Activated CD4-positive, alpha-beta memory T cell treated with anti-CD3 and anti-CD28 coated beads, Interleukin-2, amount 10 ng/mL, durations not matched to agents 7 days and 5 days (primary cell): ENCODE measurements at places on chromosomes 7 and 10. TPM values are rescaled to one million over a fixed set of nuclear protein-coding genes. Genes with fewer than 3 reads are reported as not detected.

Gene C10orf67
- not detected for total RNA-seq

Gene DYNC1I1
- total RNA-seq: not detected

Gene SFRP4
- total RNA-seq: not detected

Gene SFMBT2
- 25.8 TPM for total RNA-seq

Gene RRP12
- total RNA-seq: 16.2 TPM

Gene HIBADH
- 13.1 TPM for total RNA-seq

Gene EIF4H
- total RNA-seq: 320 TPM

Gene IL2RA
- 437 TPM for total RNA-seq

Gene LIPF
- total RNA-seq: not detected

Gene CDNF
- total RNA-seq: 0.75 TPM

GRCh38 chr7:34756691-34757090 lies 98.7 kb downstream of the NPSR1 start:
- no peaks in the 10 kb centered on the region for H3K36me3 ChIP-seq
- DNase-seq: no peak
- H3K4me1 ChIP-seq: no peaks in the 10 kb centered on the region
- H3K27ac ChIP-seq: no peak overlapping the region
- H3K4me3 ChIP-seq: no peak overlapping the region

GRCh38 chr7:52956379-52956915 lies 79.0 kb upstream of the POM121L12 start:
- no peaks in the 10 kb centered on the region for H3K27me3 ChIP-seq
- H3K36me3 ChIP-seq: no peaks in the 10 kb centered on the region
- no peak overlapping the region for H3K4me3 ChIP-seq
- H3K27ac ChIP-seq: no peak overlapping the region
- no peak for DNase-seq

DNA sequence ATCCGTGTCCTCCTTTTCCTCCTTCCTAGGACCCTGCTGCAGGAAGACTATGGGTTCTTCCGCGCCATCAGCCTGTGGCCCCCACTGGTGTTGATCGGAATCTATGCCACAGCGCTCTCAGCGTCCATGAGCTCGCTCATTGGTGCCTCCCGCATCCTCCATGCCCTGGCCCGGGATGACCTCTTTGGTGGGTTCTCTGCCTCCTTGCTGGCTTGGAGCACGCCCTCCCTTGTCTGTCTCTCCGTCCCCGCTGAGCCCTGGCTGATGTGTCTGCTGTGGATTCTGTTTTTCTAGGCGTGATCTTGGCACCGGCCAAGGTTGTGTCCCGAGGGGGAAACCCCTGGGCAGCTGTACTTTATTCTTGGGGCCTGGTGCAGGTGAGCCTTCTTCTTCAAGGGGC lies 7.3 kb upstream of the TRIP6 start:
- DNase-seq: no peak
- no peaks in the 10 kb centered on the region for H3K27me3 ChIP-seq
- H3K4me3 ChIP-seq: no peak overlapping the region
- no peaks in the 10 kb centered on the region for H3K4me1 ChIP-seq
- H3K36me3 ChIP-seq: peaks cover 44% of the 10 kb centered on the region

DNA sequence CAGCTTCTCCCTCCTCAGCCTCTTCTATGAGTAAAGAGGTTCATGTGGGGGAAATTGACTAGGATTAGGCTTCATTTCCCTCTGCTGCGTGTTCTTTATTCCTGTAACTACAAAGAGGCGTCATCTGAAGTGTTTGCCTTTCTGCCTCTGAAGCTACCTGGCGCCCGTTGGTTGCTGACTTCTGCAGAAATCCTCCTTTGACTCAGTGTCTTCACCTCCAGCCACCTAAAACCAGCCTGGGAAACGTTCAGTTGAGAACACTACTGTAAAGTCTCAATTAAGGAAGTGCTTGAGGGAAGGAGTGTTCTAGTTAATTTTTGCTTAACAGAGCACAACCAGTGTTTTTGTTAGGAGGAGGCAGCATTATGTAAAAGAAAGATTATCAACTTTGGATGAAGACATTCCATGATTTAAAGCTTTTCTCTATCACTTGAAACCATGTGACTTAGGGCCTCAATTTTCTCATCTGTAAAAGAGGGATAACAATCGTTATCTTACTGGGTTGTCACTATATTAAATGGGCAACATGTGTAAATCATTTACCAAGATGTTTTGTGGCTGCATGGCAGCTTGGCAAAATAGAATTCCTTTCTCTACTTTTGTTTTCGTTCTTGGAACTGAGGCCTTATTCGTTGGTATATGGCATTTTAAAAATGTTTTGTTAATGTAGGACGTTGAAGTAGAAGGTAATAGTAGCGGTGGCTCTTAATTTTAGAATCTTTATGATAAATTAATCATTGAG lies 642.9 kb downstream of the SDK1 start:
- H3K36me3 ChIP-seq: no peaks in the 10 kb centered on the region
- DNase-seq: no peak
- no peaks in the 10 kb centered on the region for H3K4me1 ChIP-seq
- no peaks in the 10 kb centered on the region for H3K27me3 ChIP-seq

DNA sequence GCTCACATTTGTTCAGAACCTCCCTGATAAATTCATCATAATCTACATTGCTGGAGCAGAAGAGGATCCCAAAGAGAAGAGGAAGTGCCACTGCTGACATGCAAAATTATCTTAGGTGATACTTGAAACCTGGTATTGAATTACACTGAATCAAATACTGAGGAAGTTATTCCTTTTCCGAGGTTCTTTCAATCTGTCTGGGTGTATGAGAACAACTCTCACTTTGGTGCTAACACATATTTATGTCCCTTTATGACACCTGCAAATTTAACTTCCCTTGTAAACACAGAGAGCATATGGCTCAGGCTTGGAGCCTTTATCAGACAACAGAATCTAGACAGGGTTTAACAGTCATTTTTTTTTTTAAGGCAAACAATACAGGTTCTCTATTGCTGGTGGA lies 131.4 kb downstream of the SRPK2 start:
- H3K4me1 ChIP-seq: peaks cover 22% of the 10 kb centered on the region
- no peak for DNase-seq
- H3K27ac ChIP-seq: no peak overlapping the region

GRCh38 chr10:133235265-133235855 lies 2.3 kb upstream of the VENTX start:
- no peaks in the 10 kb centered on the region for H3K36me3 ChIP-seq
- no peak for DNase-seq
- peaks cover 60% of the 10 kb centered on the region for H3K27me3 ChIP-seq
- no peak overlapping the region for H3K4me3 ChIP-seq
- no peak overlapping the region for H3K27ac ChIP-seq

GRCh38 chr10:26983156-26983555 lies 117.1 kb downstream of the ANKRD26 start:
- no peaks in the 10 kb centered on the region for H3K36me3 ChIP-seq
- no peaks in the 10 kb centered on the region for H3K4me1 ChIP-seq
- no peak for DNase-seq
- H3K27me3 ChIP-seq: no peaks in the 10 kb centered on the region
- H3K27ac ChIP-seq: no peak overlapping the region

DNA sequence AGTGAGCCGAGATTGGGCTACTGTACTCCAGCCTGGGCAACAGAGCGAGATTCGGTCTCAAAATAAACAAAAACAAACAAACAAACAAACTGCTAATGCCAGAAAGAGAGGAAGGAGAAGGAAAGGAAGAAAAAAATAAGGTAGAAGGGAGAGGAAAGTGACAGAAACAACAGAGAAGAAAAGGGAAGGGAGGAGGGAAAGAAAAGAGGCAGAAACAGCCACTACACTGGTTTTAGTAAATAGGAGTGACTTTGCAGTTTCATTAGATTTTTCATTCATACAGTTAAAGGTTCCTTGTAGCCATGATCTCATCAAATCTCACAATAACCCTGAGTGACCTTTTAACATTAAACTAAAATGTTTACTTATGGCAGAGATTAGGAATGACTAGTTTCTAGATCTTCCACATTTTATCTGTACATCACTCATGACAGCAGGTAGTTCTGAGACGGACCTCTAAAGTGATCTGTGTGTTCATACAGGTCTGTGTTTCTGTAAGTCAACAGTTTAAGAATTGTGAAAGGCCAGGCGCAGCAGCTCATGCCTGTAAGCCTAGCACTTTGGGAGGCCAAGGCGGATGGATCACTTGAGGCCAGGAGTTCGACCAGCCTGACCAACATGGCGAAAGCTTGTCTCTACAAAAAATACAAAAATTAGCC lies 191.3 kb upstream of the KLF14 start:
- peak overlapping the region; percentile 90 for H3K27ac ChIP-seq
- no peak overlapping the region for H3K4me3 ChIP-seq
- peaks cover 77% of the 10 kb centered on the region for H3K36me3 ChIP-seq
- H3K4me1 ChIP-seq: peaks cover 96% of the 10 kb centered on the region
- no peaks in the 10 kb centered on the region for H3K27me3 ChIP-seq
- no peak for DNase-seq

GRCh38 chr10:68594405-68594804 lies 34.3 kb downstream of the TET1 start:
- no peaks in the 10 kb centered on the region for H3K36me3 ChIP-seq
- H3K27ac ChIP-seq: no peak overlapping the region
- DNase-seq: no peak

DNA sequence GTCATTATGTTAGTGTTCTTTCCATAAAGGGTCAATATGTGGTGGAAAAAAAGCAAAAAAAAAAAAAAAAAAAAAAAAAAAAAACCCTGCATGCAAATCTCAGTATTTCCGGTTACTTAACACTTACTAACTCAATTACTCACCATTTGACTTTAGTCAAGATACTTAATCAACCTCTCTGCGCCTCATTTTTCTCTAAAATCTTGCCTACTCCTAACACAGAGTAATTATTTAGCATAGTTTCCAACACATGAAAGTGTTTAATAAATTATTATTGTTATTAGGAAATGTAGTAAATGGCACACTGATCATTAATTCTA lies 27.8 kb downstream of the PPP1R3A start:
- H3K4me1 ChIP-seq: no peaks in the 10 kb centered on the region
- H3K27me3 ChIP-seq: no peaks in the 10 kb centered on the region
- no peak for DNase-seq

- no peak for DNase-seq
- peaks cover 7% of the 10 kb centered on the region for H3K27me3 ChIP-seq
- H3K27ac ChIP-seq: no peak overlapping the region
- H3K4me1 ChIP-seq: no peaks in the 10 kb centered on the region
- H3K36me3 ChIP-seq: no peaks in the 10 kb centered on the region
- no peak overlapping the region for H3K4me3 ChIP-seq
Observed at GRCh38 chr7:26709210-26709990, 155.0 kb downstream of the SKAP2 start.

GRCh38 chr7:132352800-132353199 lies 223.5 kb downstream of the PLXNA4 start:
- H3K27me3 ChIP-seq: peaks cover 24% of the 10 kb centered on the region
- H3K27ac ChIP-seq: no peak overlapping the region
- H3K36me3 ChIP-seq: no peaks in the 10 kb centered on the region
- H3K4me3 ChIP-seq: no peak overlapping the region
- no peaks in the 10 kb centered on the region for H3K4me1 ChIP-seq

GRCh38 chr7:149381245-149381644 lies 79.6 kb downstream of the ZNF777 start:
- no peak overlapping the region for H3K4me3 ChIP-seq
- H3K27ac ChIP-seq: no peak overlapping the region
- no peak for DNase-seq

DNA sequence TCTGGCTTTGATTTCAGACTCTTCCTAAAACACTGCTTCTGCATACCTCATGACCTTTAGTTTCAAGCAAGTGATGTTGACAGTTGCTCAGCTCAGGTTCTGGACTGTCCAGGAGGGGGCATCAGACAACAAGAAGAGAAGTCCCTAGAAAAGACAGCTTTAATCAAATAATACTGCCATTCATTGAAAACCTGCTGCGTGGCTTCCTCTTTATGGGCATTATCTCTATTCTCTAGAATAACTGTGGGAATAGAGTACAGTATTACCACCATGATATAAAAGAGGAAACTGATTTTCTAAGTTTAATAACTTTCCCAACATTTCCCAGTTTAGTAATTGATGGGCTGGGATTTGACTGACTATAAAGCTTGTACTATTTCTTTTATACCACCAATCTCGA lies 170.4 kb downstream of the SNX13 start:
- H3K27ac ChIP-seq: no peak overlapping the region
- H3K27me3 ChIP-seq: no peaks in the 10 kb centered on the region
- no peaks in the 10 kb centered on the region for H3K36me3 ChIP-seq

GRCh38 chr10:110680273-110681020 lies 36.3 kb downstream of the RBM20 start:
- DNase-seq: no peak
- H3K36me3 ChIP-seq: no peaks in the 10 kb centered on the region
- no peaks in the 10 kb centered on the region for H3K4me1 ChIP-seq
- H3K4me3 ChIP-seq: no peak overlapping the region
- no peak overlapping the region for H3K27ac ChIP-seq

- H3K4me1 ChIP-seq: peaks cover 2% of the 10 kb centered on the region
- DNase-seq: no peak
- peaks cover 62% of the 10 kb centered on the region for H3K27me3 ChIP-seq
- H3K4me3 ChIP-seq: no peak overlapping the region
- no peak overlapping the region for H3K27ac ChIP-seq
- H3K36me3 ChIP-seq: no peaks in the 10 kb centered on the region
Observed at GRCh38 chr7:28312948-28313347, 99.4 kb upstream of the CREB5 start.
